ENCODE measurements at places on chromosomes 5 and 9. TPM values are rescaled to one million over a fixed set of nuclear protein-coding genes. Genes with fewer than 3 reads are reported as not detected.

- DNase-seq = no peak
- H3K36me3 ChIP-seq = no peaks in the 10 kb centered on the region
- peak overlapping the region; percentile 81 for H3K27ac ChIP-seq
- H3K4me1 ChIP-seq = peaks cover 8% of the 10 kb centered on the region
- no peaks in the 10 kb centered on the region for H3K27me3 ChIP-seq
- no peak overlapping the region for H3K4me3 ChIP-seq
Measured at GRCh38 chr5:89351975-89352374, 469.0 kb upstream of the MEF2C start.

The PLK2 gene
- total RNA-seq = 220 TPM

DNA sequence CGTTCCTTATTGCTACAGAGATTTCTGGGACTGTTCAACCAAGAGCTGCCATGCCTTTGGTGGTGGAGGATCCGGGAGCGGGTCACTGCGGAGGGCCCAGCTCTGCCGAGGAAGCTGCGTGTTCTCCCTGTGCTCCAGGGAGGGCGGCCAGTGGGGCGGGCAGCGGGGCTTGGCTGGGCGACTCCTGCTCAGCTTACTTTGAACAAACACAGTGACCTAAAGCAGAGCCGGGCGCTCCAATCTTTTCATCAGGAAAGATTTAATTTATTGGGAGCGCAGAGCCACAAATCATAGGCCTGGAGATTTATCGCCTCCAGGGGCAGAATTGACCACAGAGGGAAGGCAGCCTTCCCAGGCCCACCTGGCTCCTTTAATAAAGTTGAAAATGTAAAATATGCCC lies 27.7 kb downstream of the LHX3 start:
- H3K4me1 ChIP-seq = no peaks in the 10 kb centered on the region
- DNase-seq = no peak
- no peak overlapping the region for H3K4me3 ChIP-seq
- H3K27ac ChIP-seq = no peak overlapping the region

GRCh38 chr5:26518065-26518464 lies 520.3 kb downstream of the CDH9 start:
- no peaks in the 10 kb centered on the region for H3K4me1 ChIP-seq
- H3K36me3 ChIP-seq = no peaks in the 10 kb centered on the region
- no peak for DNase-seq
- no peak overlapping the region for H3K4me3 ChIP-seq

The SLC23A1 gene
- not detected for total RNA-seq

DNA sequence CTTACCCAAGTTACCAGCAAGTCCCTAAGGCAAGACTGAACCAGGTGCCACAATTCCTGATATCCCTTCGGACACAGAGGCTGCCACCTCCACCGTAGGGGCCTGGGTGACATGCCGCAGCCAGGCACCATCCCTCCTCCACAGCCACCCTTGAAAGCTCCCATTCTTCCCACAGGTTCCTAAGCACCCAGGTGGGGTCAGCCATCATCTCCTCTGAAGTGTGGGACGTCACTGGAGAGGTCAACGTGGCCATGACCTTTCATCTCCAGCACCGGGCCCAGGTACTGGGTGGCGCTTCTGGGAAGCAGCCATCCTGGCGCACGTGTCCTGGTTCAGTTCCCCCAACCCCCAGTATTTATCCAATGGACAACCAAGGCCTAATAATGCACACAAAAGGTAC lies 8.2 kb downstream of the ADGRD2 start:
- no peak overlapping the region for H3K4me3 ChIP-seq
- H3K27me3 ChIP-seq = peaks cover 19% of the 10 kb centered on the region
- no peak overlapping the region for H3K27ac ChIP-seq
- no peaks in the 10 kb centered on the region for H3K4me1 ChIP-seq
- H3K36me3 ChIP-seq = no peaks in the 10 kb centered on the region

DNA sequence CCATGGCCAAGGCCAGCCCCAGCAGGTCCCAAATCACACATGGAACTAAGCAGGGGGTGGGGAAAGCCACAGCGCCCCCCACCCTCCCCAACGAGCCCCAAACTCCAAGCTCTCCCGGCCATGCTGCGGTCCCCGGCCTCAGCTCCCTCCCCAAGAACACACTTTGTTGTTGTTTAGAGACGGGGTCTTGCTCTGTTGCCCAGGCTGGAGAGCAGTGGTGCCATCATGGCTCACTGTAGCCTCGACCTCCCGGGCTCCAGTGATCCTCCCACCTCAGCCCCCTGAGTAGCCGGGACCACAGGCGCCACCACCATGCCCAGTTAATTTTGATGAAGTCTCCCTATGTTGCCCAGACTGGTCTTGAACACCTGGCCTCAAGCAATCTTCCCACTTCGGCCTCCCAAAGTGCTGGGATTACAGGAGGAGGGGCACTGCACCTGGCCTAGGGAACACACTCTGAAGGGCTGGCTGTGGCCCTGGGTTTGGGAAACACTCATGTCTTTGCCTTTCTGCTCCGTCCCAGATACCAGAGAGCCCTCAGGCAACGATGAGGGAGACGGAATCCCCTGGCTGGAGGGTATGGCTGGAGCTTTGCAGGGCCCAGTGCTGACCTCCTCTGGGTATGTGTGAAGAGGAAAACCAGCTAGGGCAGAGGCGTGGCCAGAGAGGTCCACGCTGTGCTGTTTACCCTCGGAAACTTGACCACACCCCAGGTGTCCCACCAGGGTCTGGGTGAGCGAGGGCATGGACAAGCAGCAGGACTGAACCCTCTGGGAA lies 53.2 kb upstream of the UBAC1 start:
- no peaks in the 10 kb centered on the region for H3K27me3 ChIP-seq
- no peak overlapping the region for H3K27ac ChIP-seq
- H3K36me3 ChIP-seq = peaks cover 21% of the 10 kb centered on the region
- no peaks in the 10 kb centered on the region for H3K4me1 ChIP-seq

GRCh38 chr9:76987594-76988200 lies 31.8 kb upstream of the FOXB2 start:
- no peak for DNase-seq
- H3K4me3 ChIP-seq = no peak overlapping the region

- H3K36me3 ChIP-seq = peaks cover 35% of the 10 kb centered on the region
- peak overlapping the region; percentile 91 for H3K27ac ChIP-seq
- H3K4me1 ChIP-seq = peaks cover 26% of the 10 kb centered on the region
- no peaks in the 10 kb centered on the region for H3K27me3 ChIP-seq
Measured at GRCh38 chr5:72179028-72179815, 71.9 kb downstream of the MAP1B start.

DNA sequence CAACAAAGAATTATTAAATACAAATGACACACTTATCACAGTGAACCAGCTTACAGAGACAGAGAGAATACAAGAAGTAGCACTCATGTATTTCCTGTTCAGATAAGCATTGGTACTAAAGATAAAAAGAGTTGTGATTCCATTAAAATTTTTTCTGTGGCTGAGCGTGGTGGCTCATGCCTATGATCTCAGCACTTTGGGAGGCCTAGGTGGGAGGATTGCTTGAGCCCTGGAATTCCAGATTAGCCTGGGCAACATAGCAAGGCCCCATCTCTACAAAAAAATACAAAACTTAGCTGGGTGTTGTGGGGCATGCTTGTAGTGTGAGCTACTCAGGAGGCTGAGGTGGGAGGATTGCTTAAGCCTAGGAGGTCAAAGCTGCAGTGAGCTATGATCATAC lies 32.9 kb downstream of the FCHO2 start:
- no peaks in the 10 kb centered on the region for H3K36me3 ChIP-seq
- no peak overlapping the region for H3K4me3 ChIP-seq
- DNase-seq = no peak

DNA sequence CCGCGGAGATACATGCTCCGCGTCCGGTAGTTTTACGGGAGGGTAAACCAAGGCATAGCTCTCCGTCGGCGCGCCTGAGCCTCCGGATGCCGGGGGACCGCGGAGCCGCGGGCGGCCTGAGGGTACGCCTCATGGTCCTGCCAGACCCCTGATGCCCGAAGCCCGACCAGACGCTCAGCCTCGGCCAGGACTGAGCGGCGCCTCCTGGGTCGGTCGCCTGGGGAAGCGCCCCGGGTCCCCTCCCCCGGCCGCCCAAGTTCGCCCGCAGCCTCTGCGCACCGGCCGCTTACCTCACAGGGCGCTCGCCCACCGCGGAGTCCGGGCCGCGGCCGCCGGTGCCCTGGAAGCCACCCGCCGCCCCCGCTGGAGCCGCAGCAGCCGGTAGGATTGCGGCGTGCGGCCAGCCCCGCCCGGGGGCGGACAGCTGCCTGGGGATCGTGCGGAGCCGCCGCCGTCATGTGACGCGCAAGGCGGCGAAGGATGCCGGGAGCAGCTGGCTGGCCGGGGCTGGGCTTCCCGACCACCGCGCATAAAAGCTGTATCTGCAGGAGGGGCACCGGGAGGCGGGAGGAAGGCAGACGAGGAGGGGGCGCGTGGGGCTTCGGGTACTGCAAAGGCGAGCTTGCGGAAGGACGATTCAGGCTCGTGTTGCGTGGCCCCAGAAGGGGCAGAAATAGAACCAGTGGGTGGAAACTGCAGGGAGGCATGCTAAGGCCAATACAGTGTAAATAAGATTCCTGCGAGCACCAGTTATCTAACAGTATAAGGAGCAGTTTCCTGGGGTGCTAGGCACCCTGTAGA lies at the start of gene FBXO10:
FBXO10 (minus strand) TSS at position 460 of the 801 bp plus-strand sequence. CDS start 34,612 bp downstream, outside the sequence.
- peak; percentile 94 for DNase-seq
- H3K36me3 ChIP-seq = peaks cover 6% of the 10 kb centered on the region
- H3K27ac ChIP-seq = peak within 1 kb of the TSS; percentile 81
- peak within 1 kb of the TSS; percentile 80 for H3K4me3 ChIP-seq

DNA sequence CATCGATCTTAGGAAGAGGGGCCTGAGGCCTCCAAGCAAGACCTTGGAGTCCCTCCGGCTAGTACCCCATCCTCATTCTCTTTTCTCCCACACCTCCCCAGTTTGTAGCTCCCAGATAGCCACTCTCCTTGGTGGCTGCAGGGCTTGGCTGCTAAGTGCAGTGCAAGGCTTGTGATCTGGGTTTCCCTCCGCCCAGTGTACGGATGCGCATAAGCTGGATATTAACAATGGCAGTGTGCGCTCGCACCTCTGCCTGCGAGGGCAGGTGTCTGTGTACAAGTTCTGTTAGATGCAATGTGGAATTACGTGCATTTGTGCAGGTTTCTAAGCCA lies 71.0 kb upstream of the TBCA start:
- no peak overlapping the region for H3K4me3 ChIP-seq
- DNase-seq = no peak
- H3K36me3 ChIP-seq = no peaks in the 10 kb centered on the region

The HMCN2 gene
- total RNA-seq = under 0.01 TPM

The LCP2 gene
- not detected for total RNA-seq

- H3K27ac ChIP-seq = no peak overlapping the region
- no peak overlapping the region for H3K4me3 ChIP-seq
- no peaks in the 10 kb centered on the region for H3K36me3 ChIP-seq
- no peak for DNase-seq
Measured at GRCh38 chr5:175365866-175366265, 78.1 kb downstream of the DRD1 start.

The RAPGEF1 gene
- 42.1 TPM for total RNA-seq

DNA sequence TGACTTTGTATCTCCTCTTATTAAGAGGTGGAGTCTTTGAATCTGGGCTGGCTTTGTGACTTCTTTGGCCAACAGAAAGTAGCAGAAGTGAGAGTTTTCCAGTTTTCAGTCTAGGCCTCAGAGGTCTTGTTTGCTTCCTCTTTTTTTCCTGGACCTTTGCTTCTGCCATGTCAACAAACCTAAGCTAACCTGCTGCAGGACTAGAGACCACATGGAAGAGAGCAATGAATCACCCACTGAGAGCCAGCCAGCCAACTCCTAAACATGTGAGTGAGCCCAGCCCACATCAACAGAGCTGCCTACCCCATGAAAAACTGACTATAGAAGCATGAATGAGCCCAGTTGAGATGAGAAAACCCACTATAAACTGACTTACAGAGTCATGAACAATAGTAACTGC lies 29.9 kb downstream of the MRPL22 start:
- H3K4me1 ChIP-seq = no peaks in the 10 kb centered on the region
- DNase-seq = no peak
- no peak overlapping the region for H3K4me3 ChIP-seq
- H3K27me3 ChIP-seq = no peaks in the 10 kb centered on the region
- H3K36me3 ChIP-seq = peaks cover 9% of the 10 kb centered on the region

The CER1 gene
- not detected for total RNA-seq

DNA sequence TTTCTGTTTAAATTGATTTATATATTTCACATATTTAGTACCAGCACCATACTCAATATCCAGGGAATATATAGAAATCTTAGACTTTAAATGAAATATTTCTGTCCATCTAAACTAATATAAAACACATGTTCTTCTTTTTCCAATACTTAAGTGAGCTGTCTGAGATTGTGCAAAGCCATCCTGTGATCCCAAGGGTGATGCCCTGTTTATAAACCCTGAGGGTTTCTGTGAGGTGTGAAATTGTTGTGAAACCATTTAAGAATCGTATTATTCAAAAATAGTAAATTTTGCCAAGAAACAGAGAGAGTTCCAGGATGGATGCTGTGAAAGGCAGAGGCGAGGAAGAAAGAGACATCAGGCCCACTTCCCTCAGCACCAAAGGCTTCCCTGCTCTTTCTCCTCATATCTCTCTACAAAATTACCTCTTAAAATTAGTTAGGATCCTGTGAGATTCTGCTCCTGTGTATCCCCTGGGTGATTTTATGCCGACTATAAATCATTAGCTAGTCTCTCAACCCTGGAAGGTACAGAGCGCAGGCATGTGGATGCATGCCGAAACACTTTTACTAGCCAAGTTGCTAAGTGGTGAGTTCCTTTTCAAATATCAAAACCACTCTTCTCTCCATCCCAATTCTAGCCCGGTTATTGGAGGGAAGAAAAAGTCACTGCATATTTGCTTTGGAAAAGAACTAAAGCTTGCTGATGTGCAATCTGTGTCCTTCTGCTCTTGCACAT lies 183.0 kb downstream of the GLIS3 start:
- no peaks in the 10 kb centered on the region for H3K27me3 ChIP-seq
- no peak overlapping the region for H3K4me3 ChIP-seq
- peaks cover 4% of the 10 kb centered on the region for H3K36me3 ChIP-seq
- H3K4me1 ChIP-seq = peaks cover 34% of the 10 kb centered on the region

GRCh38 chr5:535846-536698 lies 11.8 kb upstream of the SLC9A3 start:
- H3K36me3 ChIP-seq = no peaks in the 10 kb centered on the region
- H3K4me1 ChIP-seq = no peaks in the 10 kb centered on the region
- DNase-seq = no peak
- H3K4me3 ChIP-seq = no peak overlapping the region
- H3K27ac ChIP-seq = no peak overlapping the region
- H3K27me3 ChIP-seq = peaks cover 35% of the 10 kb centered on the region

All from osteoblast (primary cell).